ENCODE measurements at places on chromosomes 5 and 9.

GRCh38 chr5:73948720-73949119 lies 322.7 kb downstream of the ARHGEF28 start:
- no peak for DNase-seq

GRCh38 chr5:2759091-2759490 lies 7.6 kb upstream of the IRX2 start:
- DNase-seq: no peak

DNA sequence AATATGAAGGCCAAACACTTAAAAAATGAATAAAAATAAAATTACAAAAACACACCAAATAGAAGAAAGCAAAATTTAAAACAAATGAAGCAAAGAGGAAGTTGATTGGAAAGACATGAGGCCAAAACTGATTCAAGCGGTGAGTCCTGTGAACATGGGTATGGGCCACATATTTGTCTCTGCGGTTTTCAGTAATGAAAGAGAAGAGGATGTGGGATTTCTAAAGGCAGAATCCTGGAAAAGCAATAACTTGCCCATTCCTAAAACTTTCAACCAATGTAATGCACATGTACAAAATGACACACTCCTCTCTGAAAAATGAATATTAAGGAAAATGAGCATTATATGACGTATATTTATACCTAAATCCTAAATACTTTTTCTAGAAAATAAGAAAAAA lies 263.7 kb downstream of the SEMA5A start:
- no peak for DNase-seq

- DNase-seq: no peak
These were observed 371.9 kb downstream of the EBF1 start for GRCh38 chr5:158727771-158728311.

DNA sequence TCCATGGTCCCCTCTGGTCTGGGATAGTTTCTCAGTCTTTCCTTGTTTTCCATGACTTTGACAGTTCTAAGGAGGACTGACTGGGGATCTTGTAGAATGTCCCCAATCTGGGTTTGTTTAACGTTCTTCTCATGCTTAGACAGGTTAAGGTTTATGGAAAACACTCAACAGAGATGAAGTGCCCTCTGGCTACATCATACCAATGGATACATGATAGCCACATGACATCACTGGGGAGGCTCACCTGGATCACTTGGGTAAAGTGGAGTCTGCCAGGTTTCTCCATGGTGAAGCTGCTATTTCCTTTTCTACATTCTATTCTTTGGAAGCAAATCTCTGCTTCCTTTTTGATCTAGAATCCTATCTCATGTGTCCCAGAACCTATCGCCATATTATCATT lies 23.8 kb upstream of the ALDH1B1 start:
- no peak for DNase-seq

DNA sequence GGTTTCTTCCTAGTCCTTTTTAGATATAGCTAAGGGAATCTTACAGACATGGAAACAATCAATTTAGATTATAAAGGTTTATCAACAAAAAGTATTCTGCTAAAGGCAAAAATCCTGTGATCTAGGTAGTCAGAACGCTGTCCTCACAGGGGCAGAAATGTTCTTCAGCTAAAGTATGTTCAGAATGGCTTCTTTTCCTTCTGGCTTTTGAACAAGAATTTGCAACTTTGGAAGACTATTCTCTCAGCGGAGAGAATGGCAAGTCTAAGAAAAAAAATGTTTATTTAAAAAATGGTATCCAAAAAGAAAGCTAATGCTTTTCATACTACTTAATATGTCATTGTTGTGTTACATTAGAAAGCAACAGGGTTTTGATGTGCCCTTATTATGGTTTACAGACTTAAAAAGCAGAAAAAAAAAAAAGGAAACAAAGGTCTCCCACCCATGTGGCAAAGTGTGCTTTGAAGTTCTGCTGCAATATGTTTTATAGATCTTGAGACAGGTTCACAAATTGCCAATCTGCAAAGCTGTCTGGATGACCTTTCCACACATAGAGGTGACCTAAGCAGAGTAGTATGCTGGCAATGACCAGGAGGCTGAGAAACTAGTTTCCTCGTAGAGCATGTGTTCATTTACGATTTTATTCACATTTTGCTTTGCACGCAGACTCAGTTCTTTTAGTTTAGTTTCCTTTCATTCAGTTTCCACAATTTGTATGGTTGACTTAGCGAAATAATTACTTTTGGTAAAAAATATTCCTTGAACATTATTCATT lies 45.1 kb upstream of the PJA2 start:
- no peak for DNase-seq

- DNase-seq: no peak
These were observed 38.5 kb downstream of the DDX31 start for GRCh38 chr9:132631280-132631679.

DNA sequence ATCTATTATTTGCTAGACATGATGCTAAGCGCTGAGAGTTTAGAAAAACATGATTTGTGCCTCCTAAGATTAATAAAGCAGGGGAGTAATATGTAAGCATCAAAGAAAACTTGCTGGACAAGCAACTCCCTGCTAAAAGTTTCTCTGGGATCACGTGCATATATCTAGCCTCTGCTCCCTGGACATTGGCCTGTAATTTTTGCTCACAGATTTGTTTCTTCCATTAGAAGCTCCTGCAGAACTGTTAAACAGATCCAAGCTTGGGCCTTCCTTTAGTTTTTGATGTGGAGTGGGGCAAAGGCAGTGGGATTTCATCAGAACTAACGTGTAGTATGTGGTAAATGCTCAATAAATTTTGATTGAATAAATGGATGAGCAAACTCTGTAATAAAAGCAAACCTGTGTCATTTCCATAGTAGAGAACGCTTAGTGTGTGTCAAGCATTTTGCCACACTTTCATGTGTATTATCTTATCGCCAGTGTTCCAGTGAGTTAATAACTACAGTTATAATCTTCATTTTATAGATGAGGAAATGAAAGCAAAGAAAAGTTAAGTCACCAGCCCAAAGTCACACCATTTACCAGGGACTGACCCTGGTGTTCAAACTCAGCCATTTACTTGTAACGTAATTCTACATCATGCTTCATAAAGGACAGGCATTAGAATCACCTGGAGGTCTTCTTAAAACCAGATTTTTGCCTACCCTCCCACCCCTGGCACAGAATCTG lies 100.3 kb downstream of the PCSK5 start:
- DNase-seq: no peak

- no peak for DNase-seq
These were observed 68.4 kb downstream of the ICE1 start for GRCh38 chr5:5490774-5491347.

DNA sequence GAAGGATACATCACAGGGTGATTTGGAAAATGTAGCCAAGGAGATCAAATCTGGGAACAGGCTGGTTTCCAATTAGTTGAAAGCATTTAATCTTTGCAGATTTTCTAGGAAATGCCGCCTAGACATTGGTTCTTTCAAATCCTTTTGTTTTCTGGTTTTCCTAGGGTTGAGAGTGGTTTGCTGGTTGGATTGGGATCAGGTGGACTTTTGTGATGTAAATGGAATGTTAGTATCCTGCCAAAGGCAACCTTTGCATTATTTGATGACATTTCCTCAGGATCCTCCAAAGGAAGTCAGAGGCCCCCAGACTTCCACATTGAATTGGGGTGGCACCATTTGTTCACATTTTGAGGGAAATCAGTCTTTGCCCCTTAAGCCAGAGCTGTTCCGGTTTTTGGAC lies 245.5 kb upstream of the RPS23 start:
- DNase-seq: no peak

DNA sequence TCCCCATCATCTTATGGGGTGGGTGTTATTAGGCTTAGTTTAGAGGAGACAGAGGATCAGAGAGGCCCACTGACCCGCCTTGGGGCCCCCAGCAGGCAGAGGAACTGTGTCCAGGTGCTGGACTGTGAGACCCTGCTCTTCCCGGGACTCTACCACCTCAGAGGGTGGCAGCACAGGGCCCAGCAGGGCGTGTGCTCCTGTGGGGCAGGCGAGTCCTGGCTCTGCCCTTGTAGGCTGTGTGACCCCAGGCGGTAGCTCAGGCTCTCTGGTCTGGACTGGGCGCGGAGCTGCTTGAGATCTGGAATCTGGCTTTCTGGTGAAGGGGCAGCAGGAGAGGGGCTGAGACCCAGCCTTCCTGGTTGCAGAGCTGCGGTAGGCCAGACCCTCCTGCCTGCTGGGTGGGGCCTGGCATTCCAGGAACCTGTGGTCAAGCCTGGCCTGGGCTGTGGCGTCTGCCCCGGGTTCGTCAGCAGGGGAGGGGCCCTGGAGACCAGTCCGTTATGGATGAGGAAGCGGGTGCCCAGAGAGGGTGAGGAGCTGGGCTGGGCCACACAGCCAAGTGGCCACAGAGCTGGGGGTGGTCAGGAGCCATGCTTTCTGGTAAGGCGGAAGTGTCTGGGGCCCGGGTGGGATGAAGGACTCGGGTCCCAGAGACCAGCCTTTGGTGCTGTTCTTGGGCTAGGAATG lies 46.5 kb downstream of the RXRA start:
- DNase-seq: no peak

- no peak for DNase-seq
These were observed 268.8 kb upstream of the WWC1 start for GRCh38 chr5:168022446-168023169.

- DNase-seq: no peak
These were observed 5.4 kb downstream of the ADRA1B start for GRCh38 chr5:159921721-159922120.

GRCh38 chr5:124952079-124952478 lies 205.6 kb upstream of the ZNF608 start:
- DNase-seq: no peak

DNA sequence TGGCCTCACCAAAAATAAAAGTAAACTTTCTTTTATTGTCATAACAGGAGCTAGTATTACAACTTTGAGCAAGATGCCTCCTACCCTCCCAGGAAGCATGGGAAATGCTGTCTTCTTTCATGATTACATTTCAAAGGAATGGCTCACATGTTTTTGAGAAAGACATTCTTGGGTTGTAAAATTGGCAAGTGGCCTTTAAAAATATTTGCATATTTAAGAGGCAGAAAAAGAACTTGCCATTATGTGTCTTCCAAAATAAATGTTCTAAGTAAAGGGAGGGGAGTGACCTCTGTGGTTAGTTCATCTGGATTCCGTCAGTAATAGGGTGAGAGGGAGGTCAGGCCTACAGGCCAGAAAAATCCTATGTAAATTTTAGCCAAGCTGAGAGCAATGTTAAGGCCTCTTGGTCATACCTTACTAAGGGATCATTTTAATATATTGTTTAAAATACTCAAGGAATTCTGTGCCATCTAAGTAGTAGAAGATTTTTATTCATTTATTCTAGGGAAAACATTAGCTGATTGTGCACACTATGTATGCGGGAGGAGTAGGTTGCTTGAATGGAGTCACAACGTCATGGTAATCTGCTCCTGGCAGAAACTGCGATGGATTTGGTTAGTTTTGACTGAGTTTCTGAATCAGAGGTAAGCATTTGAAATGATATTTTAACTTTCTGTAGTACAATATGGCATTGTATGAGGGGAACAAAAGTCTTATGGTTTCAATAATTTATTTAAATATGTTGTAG lies 1485.7 kb upstream of the CDH9 start:
- no peak for DNase-seq

DNA sequence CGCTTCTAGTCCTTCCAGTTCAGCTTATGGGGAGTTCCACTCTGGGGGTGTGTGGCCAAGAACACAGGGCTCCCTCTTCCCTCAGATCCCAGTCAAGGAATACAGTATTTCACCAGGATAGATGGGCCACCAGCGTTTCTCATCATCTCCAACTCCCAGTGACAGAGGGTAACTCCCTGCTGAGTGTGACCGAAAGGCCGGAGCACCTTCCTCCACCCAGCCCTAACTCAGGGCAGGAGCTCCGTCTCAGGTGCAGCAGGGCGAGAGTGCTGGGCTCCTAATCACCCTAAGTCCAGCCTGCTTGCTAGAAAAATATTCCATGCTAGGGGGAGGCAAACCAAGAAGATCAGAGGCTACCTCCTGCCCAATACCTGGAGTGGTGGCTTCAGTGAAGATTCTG lies 102.6 kb downstream of the ADAMTS2 start:
- no peak for DNase-seq

GRCh38 chr5:14365831-14366430 lies 215.7 kb upstream of the OTULINL start:
- no peak for DNase-seq

GRCh38 chr5:56094579-56095361 lies 100.0 kb upstream of the IL6ST start:
- peak; percentile 79 for DNase-seq

DNA sequence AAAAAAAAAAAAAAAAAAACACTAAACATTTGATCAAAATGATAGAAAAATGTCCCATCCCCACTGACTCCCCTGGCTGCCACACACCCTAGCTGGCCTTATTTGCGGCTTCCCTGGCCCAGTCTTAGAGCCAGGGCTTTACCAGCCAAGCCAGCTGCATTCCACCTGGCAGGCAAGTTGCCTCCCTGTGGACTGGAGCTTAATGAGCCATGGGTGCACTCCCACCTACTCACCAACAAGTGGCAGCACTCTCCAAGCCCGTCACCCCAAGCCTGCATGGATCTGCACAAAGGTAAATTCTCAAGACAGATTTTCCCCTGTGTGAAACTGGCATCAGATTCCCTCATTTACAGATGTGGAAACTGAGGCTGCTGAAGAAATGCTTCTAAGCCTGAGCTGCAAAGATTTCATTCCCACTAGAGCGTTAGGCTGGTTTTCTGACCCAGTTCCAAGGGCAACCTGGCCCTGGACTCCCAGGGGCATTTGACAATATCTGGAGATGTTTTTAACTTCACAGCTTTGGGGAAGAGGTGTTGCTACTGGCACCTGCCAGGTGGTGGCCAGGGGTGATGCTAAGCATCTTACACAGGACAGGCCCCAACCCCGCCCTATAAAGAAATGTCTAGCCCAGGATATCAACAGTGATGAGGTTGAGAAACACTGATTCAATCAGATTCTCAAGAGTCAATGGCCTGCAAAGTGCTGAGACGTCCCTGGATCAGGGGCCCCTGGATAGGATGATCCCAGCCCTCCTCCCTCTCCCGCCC lies 21.9 kb upstream of the VDAC1 start:
- peak; percentile 49 for DNase-seq

DNA sequence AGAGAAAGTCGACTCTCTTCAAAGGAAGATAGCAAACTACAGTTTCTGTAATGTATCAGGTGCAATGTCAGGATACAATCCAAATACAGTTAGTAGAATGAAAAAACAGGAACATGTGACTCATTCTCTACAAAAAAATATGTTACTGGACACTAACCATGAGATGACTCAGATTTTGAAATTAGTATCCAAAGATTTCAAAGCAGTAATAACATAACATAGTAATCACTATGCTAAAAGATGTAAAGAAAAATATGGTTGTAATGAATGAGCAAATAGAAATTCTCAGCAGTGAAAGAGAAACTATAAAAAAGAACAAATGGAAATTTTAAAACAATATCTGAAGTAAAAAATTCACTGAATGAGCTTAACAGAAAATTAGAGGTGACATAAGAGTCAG lies 42.3 kb downstream of the SHOC1 start:
- DNase-seq: no peak

DNA sequence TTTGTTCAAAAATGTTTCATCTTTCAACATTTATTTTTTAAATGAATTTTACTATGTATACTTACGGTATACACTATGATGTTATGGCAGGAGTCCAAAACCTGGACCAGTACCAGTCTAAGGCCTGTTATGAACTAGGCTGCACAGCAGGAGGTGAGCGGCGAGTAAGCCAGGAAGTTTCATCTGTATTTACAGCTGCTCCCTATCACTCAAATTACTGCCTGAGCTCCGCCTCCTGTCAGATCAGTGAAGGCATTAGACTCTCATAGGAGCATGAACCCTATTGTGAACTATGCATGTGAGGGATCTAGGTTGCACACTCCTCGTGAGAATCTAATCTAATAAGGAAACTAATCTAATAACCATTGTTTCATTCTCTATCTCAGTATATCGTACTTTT lies 715.5 kb upstream of the PTPRD start:
- DNase-seq: no peak

Data from activated CD4-positive, alpha-beta T cell treated with anti-CD3 and anti-CD28 coated beads, Interleukin-2, amount 50 U/mL, for 4 hours (primary cell).